ENCODE measurements at places on chromosomes 4 and X. TPM values are rescaled to one million over a fixed set of nuclear protein-coding genes. Genes with fewer than 3 reads are reported as not detected.

Gene SOD3
- not detected for total RNA-seq

Gene UBE2K
- 67.4 TPM for total RNA-seq

Gene CENPVL1
- total RNA-seq: not detected

Gene SMR3B
- total RNA-seq: not detected

Gene PABPC5
- not detected for total RNA-seq

Gene SHROOM3
- not detected for total RNA-seq

Gene C4orf36
- not detected for total RNA-seq

Gene CYP2U1
- total RNA-seq: 3.3 TPM

Gene F8
- total RNA-seq: 2.9 TPM

Gene GALNT7
- 21.0 TPM for total RNA-seq

Gene ADAD1
- not detected for total RNA-seq

Gene MAGEB1
- not detected for total RNA-seq

Gene FAM9B
- not detected for total RNA-seq

Gene ENPEP
- not detected for total RNA-seq

Gene SH3TC1
- 23.2 TPM for total RNA-seq

Gene SSX2B
- not detected for total RNA-seq

Gene SAP30
- 15.1 TPM for total RNA-seq

Gene NUP62CL
- total RNA-seq: 2.4 TPM

Gene BTK
- total RNA-seq: 0.10 TPM

Gene ETDB
- total RNA-seq: not detected

Gene KIT
- total RNA-seq: not detected

Gene ACOX3
- total RNA-seq: 15.4 TPM

Gene TCEAL6
- not detected for total RNA-seq

Gene KDR
- total RNA-seq: not detected

Gene GPR78
- 0.08 TPM for total RNA-seq

Gene HMGB3
- 53.1 TPM for total RNA-seq

Gene CNGA1
- not detected for total RNA-seq

Gene DDX53
- not detected for total RNA-seq

Gene COX18
- 14.4 TPM for total RNA-seq

Gene HMX1
- total RNA-seq: not detected

Gene CISD2
- total RNA-seq: 33.4 TPM

Gene PTCHD1
- total RNA-seq: not detected

Gene ENOX2
- total RNA-seq: 13.7 TPM

Gene ABCD1
- total RNA-seq: 13.2 TPM

Gene ZNF141
- 32.3 TPM for total RNA-seq

Gene CPEB2
- total RNA-seq: 15.8 TPM

Gene MAP7D2
- 0.17 TPM for total RNA-seq

Gene TMEM35A
- total RNA-seq: not detected

Gene HERC5
- total RNA-seq: 12.7 TPM

Gene SMIM43
- total RNA-seq: not detected

Gene FGG
- total RNA-seq: not detected

Gene ASB9
- 0.58 TPM for total RNA-seq

Gene TRIM60
- total RNA-seq: not detected

Gene CCDC120
- 7.5 TPM for total RNA-seq

Gene CD99L2
- 20.3 TPM for total RNA-seq

Gene DRP2
- 0.55 TPM for total RNA-seq

Gene MCF2
- 0.12 TPM for total RNA-seq

Gene SLC4A4
- 2.5 TPM for total RNA-seq

Gene RAB41
- not detected for total RNA-seq

Gene CFI
- total RNA-seq: not detected

Gene FABP2
- 0.38 TPM for total RNA-seq

Gene PPAT
- 20.5 TPM for total RNA-seq

Gene SFRP2
- total RNA-seq: not detected

Gene SPANXB1
- not detected for total RNA-seq

Gene DMD
- total RNA-seq: 0.07 TPM
